ENCODE measurements at places on chromosomes 4 and X. TPM values are rescaled to one million over a fixed set of nuclear protein-coding genes. Genes with fewer than 3 reads are reported as not detected.

FAM236D gene
- not detected for total RNA-seq

ADAM29 gene
- total RNA-seq, result not detected

RAB39B gene
- 0.09 TPM for total RNA-seq

SMIM14 gene
- 2.0 TPM for total RNA-seq

C1QTNF7 gene
- total RNA-seq, result not detected

ATP2B3 gene
- total RNA-seq, result not detected

CT45A7 gene
- not detected for total RNA-seq

ANTXR2 gene
- 68.1 TPM for total RNA-seq

BEND2 gene
- not detected for total RNA-seq

CXCL1 gene
- 0.22 TPM for total RNA-seq

ZBTB33 gene
- total RNA-seq, result 21.3 TPM

GRCh38 chr4:7158081-7158750 is 34.1 kb upstream of the SORCS2 start:
- H3K27me3 ChIP-seq, result peaks cover 74% of the 10 kb centered on the region
- peaks cover 15% of the 10 kb centered on the region for H3K4me1 ChIP-seq

- no peaks in the 10 kb centered on the region for H3K4me1 ChIP-seq
- H3K27ac ChIP-seq, result no peak overlapping the region
- H3K27me3 ChIP-seq, result peaks cover 4% of the 10 kb centered on the region
- no peaks in the 10 kb centered on the region for H3K36me3 ChIP-seq
- no peak overlapping the region for H3K4me3 ChIP-seq
- DNase-seq, result no peak
Measured at GRCh38 chrX:2521092-2521926, 20.5 kb upstream of the DHRSX start.

- H3K36me3 ChIP-seq, result no peaks in the 10 kb centered on the region
- no peaks in the 10 kb centered on the region for H3K27me3 ChIP-seq
- no peak overlapping the region for H3K4me3 ChIP-seq
- H3K27ac ChIP-seq, result no peak overlapping the region
- DNase-seq, result no peak
- no peaks in the 10 kb centered on the region for H3K4me1 ChIP-seq
Measured at GRCh38 chrX:77628294-77629025, 157.6 kb downstream of the ATRX start.

- no peak overlapping the region for H3K4me3 ChIP-seq
- H3K36me3 ChIP-seq, result no peaks in the 10 kb centered on the region
- no peaks in the 10 kb centered on the region for H3K27me3 ChIP-seq
- peaks cover 4% of the 10 kb centered on the region for H3K4me1 ChIP-seq
- DNase-seq, result peak; percentile 29
Measured at GRCh38 chr4:5971078-5971450, 47.2 kb downstream of the C4orf50 start.

DNA sequence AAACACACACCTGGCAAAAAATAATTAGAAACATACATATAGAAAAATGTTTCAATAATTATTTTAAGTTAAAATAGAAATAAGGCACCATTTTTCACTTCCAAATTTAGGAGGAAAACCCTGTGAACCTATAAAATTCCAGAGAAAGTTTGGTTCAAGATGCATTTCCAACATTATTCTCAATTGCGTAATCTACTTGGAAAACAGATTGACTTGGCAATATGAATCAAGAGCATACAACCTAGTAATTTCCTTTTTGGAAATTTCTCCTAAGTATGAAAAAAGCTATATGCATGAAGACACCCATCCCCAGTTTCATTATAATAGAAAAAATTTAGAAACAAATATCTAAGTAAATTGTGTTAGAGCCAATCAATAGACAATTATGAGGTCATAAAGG is 242.9 kb downstream of the IQCM start:
- H3K27me3 ChIP-seq, result no peaks in the 10 kb centered on the region
- H3K4me3 ChIP-seq, result no peak overlapping the region
- H3K36me3 ChIP-seq, result no peaks in the 10 kb centered on the region
- H3K27ac ChIP-seq, result no peak overlapping the region
- DNase-seq, result no peak

DNA sequence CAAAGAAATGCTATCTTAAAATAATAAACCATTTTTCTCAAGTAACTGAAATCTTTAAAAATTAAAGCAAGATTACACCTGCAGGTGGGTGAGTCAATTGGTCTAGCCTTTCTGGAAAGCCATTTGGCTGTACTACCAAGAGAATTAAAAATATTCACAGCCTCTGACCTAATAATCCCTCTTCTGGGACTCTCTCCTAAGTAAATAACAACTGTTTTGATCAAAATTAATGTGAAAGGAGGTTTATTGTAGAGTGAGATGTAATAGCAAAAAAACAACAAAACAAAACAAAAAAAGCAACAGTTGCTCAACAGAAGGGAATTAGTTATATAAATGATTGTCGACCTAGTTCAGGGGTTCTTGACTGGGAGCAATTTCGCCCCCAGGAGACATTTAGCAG is 89.0 kb downstream of the GEMIN8 start:
- no peak for DNase-seq
- H3K36me3 ChIP-seq, result no peaks in the 10 kb centered on the region
- H3K4me3 ChIP-seq, result no peak overlapping the region
- H3K27me3 ChIP-seq, result peaks cover 8% of the 10 kb centered on the region

- no peak overlapping the region for H3K4me3 ChIP-seq
- DNase-seq, result no peak
- no peaks in the 10 kb centered on the region for H3K4me1 ChIP-seq
Measured at GRCh38 chrX:40945361-40945713, 139.9 kb upstream of the USP9X start.

- no peak overlapping the region for H3K4me3 ChIP-seq
- H3K36me3 ChIP-seq, result no peaks in the 10 kb centered on the region
- H3K27ac ChIP-seq, result no peak overlapping the region
- no peak for DNase-seq
Measured at GRCh38 chr4:41683326-41683725, 65.2 kb downstream of the PHOX2B start.

GRCh38 chrX:52217494-52218160 is 32.9 kb downstream of the MAGED4 start:
- no peaks in the 10 kb centered on the region for H3K4me1 ChIP-seq
- H3K27ac ChIP-seq, result no peak overlapping the region
- no peaks in the 10 kb centered on the region for H3K36me3 ChIP-seq
- no peaks in the 10 kb centered on the region for H3K27me3 ChIP-seq

GRCh38 chr4:39626261-39626660 is 12.4 kb downstream of the SMIM14 start:
- no peak overlapping the region for H3K27ac ChIP-seq
- H3K36me3 ChIP-seq, result no peaks in the 10 kb centered on the region
- H3K4me3 ChIP-seq, result no peak overlapping the region
- H3K4me1 ChIP-seq, result no peaks in the 10 kb centered on the region
- no peaks in the 10 kb centered on the region for H3K27me3 ChIP-seq
- DNase-seq, result no peak

DNA sequence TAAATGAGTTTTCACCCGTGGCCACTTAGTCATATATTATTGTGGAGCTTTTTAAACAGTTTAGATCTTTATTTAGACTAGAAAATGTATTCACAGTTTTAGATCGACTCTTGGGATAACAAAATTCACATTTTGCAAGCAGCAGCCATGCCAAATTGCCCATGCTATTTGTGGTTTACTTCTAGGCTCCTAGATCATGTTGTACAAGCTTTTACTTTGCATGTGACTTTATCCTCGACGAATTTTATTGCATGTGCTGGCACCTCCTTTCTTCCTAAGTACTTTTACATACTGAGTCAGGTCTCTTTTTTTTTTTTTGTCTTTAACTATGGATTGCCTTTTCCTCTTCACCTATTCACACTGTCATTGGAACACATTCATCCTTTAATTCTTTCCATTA is 23.2 kb downstream of the BBS12 start:
- H3K27ac ChIP-seq, result no peak overlapping the region
- H3K27me3 ChIP-seq, result no peaks in the 10 kb centered on the region
- peaks cover 12% of the 10 kb centered on the region for H3K4me1 ChIP-seq

DNA sequence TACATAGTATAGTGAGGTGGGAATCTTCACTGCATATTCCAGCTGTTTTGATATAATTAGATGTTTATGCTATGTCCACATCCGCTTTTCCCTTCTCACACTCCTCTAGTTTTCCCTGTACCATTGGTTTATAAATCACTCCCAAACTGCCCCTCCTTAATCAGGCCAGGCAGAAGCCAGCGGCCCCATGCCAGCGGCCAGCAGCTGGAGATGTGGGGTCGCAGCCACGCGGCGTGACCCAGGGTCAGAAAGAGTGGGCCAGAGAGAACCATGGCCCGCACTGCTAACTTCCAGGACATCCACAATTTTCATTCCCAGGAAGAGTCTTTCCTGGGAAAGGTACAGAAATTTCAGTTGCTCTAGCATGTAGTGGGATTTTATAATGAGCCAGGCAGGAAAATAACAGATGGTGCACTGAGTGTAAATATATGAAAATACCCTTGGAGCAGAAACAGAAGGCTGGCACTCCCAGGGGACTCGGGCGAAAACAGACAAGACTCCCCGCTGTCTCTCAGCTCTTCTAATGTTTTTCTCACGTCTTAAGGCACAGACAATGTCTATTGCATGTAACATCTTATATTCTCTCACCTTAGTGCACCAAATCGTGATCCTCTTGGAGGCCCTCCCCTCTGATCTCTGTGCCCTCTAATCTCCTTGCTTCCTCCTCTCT is 145.9 kb upstream of the ZFP42 start:
- H3K27ac ChIP-seq, result no peak overlapping the region
- no peak overlapping the region for H3K4me3 ChIP-seq
- DNase-seq, result no peak
- no peaks in the 10 kb centered on the region for H3K27me3 ChIP-seq
- no peaks in the 10 kb centered on the region for H3K36me3 ChIP-seq

DNA sequence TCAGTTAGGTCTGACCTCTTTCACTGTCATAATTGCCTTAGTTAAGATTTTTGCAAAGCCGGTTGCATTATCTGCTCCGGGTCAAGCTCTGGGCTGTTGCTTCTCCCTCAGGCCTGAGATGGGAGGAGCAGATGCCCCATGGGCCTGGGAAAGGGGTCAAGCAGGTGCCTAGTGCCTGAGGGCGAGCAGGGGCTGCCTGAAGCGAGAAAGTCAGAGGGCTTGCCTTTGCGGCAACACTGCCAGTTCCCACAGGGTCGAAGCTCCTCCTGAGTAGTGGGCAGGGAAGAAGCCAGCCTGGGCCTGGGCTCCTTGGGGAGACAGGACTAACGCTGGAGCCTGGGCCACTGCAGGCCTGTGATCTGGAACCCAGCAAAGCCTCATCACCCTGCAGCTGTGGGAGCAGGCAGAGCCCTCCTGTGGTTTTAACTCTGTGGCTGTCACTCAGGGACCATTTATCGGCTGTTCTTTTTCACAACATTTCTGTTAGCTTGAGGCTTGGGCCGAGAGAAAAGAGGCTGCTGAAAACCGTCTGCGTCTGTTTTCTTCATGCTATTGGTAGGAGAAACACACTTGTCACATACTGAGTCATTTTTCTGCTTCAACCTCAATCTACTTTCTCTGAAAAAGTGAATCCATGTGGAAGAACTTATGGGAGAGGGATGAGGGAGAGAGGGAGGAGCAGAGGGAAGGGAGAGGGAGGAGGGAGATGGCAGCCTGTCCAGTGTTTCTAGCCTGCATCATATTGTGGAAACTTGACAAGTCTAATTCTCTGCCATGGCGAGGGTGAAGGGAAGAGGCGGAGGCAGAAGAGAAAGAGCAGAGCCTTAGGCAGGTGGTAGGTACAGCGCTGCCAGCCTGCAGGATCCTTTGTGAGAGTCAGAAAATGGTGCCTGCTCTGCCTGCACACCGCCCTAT is 68.4 kb downstream of the RHOH start:
- DNase-seq, result peak; percentile 71
- H3K36me3 ChIP-seq, result no peaks in the 10 kb centered on the region
- peaks cover 25% of the 10 kb centered on the region for H3K4me1 ChIP-seq
- no peaks in the 10 kb centered on the region for H3K27me3 ChIP-seq
- H3K4me3 ChIP-seq, result no peak overlapping the region

DNA sequence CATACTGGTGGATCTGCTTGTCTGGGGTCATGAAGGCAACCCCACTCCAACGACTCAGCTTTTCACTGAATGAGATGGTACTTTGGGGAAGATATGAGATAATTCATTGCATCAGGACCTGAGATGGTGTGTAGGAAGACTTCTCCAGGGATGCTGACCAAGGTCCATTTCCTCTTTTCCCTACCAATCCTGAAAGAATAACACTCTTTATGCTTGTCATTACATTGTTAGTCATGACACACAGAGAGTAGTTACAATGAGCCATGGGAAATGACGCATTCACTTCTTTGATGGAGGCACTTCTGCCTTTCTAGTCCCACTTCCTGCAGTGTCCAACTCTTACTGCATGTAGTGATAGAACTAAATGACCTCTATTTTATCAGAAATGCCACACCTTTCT is 58.6 kb downstream of the AREG start:
- H3K27me3 ChIP-seq, result no peaks in the 10 kb centered on the region
- H3K27ac ChIP-seq, result no peak overlapping the region
- H3K36me3 ChIP-seq, result no peaks in the 10 kb centered on the region
- no peaks in the 10 kb centered on the region for H3K4me1 ChIP-seq

GRCh38 chrX:24890677-24891076 is 125.1 kb downstream of the ARX start:
- DNase-seq, result no peak
- H3K27ac ChIP-seq, result no peak overlapping the region
- no peaks in the 10 kb centered on the region for H3K4me1 ChIP-seq
- peaks cover 43% of the 10 kb centered on the region for H3K36me3 ChIP-seq
- H3K4me3 ChIP-seq, result no peak overlapping the region
